ENCODE measurements at places on chromosomes 3 and 15.

- DNase-seq: no peak
These were observed 45.3 kb downstream of the HCN4 start for GRCh38 chr15:73323374-73323955.

GRCh38 chr15:48981941-48982340 lies 18.2 kb upstream of the SHC4 start:
- DNase-seq: no peak

GRCh38 chr15:93048759-93049161 lies 40.3 kb downstream of the RGMA start:
- DNase-seq: no peak

GRCh38 chr15:93283854-93284253 lies 194.8 kb upstream of the RGMA start:
- no peak for DNase-seq

GRCh38 chr3:178522200-178523052 lies 13.8 kb upstream of the KCNMB2 start:
- no peak for DNase-seq

- no peak for DNase-seq
These were observed 399 bp upstream of the SUCLG2 start for GRCh38 chr3:67654844-67655177.

GRCh38 chr3:31960793-31961431 lies 20.1 kb downstream of the OSBPL10 start:
- DNase-seq: no peak

DNA sequence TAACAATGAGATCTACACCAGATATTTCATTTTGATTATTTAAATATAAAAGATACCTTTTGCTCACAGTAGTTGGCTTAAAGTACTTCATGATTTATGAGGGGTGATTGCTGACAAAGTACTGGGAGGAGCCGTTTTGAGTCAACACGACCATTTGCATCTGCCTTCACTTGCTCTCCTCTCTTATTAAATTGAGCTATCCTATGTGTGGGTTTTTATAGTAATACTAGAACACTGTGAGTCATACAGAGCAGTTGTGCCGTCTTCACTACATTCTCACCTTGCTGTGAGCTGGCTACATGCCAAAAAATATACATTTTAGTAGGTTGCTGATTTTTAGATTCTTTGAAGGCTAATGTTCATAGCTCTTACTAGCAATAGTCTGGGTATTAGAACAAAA lies 161.2 kb downstream of the ALCAM start:
- no peak for DNase-seq

- DNase-seq: no peak
These were observed 3.0 kb downstream of the SLC2A2 start for GRCh38 chr3:171023566-171023965.

- no peak for DNase-seq
These were observed 3.7 kb downstream of the TLR9 start for GRCh38 chr3:52221563-52222318.

DNA sequence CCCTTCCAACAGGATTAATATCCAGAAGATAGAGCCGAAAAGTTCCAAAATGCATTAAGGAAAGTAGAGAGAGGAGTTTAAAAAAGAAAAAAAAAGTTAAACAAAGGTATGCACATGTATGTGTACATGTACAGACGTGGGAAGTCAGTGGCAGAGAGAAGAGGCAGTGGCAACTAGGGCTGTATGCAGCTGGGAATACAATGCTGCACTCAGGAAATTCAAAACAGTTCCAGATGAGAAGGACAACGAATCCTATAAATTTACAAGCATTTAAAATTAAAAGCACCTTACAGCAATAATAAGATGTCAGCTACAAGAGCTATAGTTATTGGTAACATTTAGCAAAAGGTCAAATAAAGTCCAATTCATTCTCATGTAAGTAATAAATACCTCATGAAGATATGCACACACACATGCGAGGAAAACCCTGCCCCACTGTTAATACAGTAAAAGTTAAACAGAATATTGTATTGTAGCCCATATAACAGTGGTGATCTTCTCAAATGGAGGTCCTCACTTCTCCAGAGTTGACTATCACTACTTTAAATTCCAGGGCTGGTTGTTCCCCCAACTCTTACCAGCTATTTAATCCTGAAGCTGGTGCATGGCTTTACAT lies 18.2 kb downstream of the MRPL3 start:
- no peak for DNase-seq

- DNase-seq: no peak
These were observed 2.0 kb upstream of the TWF2 start for GRCh38 chr3:52240886-52241370.

DNA sequence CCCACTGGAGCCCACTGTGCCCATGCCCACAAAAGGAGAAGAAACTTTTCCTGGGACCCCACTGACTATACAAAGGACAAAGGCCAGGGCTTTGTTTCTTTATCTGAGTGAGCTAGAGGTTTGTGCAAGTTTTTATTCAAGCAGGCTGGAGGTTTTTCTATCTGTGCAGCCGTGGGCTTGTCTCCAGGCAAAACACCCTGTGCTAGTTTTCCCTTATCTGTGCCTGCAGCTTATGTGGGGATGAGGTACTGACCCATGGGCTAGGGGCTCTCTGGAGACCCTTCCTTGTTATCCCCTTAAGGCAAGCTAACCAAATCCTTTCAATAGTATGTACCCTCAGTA lies 545.5 kb downstream of the ZPLD1 start:
- no peak for DNase-seq

GRCh38 chr3:196179380-196180308 lies 31.6 kb downstream of the ZDHHC19 start:
- DNase-seq: peak; percentile 71

DNA sequence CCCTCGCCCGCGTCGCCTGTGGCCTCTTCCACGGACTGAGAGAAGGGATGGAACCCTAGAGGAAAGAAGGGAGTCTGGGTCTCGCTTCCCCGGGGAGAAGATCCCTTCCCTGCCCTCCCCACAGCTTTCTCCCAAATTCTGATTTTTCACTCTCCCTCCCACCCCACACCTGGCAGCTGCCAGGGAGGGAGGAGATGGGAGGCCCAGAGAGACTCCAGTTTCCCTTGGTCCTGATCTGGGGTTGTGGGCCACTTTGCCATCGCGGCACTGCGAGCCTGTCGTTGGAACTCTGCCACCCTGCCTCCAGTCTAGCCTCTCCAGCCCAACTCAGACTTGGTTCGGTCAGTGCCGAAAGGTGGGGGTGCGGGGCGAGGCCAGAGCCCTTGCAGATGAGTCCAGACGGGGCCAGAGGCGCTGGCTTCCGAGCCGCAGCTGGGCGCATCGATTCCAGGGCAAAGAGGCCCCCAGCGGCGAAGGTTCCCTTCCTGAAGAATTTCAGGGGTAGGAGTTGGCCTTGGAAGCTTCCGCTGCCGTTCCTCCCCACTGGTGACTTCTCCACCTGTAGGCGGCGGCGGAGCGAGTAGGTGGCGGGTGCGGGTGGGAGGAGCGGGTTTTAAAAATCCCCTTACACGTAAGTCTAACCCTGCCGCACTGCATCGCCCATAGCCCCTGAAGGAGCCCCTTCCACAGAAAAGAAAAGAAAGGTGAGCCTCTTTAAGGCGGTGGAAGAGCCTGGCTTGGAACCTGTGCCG lies 5.2 kb downstream of the WNT5A start:
- DNase-seq: no peak

DNA sequence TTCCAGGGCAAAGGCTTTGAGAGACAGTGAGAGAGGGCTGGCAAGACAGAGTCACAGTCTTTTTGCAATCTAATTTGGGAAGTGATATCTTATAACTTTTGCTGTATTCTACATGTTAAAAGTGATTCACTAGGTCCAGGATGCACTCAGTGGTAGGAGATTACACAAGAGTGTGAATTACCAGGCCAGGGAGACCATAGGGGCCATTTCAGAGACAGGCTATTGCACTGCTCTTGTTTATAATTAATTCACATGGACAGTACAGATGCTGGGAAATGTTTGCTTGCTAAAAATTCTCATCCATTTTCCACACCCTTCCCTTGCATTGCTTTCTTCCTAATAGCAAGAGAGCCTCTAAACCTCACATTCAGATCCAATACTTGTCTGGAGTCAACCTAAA lies 22.6 kb upstream of the POMGNT2 start:
- no peak for DNase-seq

DNA sequence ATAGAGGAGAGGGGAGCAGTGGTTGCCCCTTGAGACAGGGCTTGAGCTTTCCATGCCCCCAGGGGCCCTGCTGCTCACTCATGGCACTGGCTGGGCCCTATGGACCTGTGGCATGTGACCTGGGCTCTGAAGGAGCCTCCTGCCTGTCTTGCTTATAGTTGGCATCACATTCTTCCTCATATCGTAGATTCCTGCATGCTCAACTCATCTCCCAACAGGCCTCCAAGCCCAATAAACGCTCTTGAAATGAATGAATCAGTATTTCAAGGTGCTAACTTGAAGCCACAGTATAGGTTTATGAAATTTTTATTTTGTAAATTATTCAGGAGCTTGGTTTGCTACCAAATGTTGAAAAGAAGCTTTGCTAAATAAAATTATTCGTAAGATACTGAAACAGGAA lies 93.3 kb upstream of the SLC7A14 start:
- DNase-seq: no peak
